ENCODE measurements at places on chromosomes 11 and 22.

DNA sequence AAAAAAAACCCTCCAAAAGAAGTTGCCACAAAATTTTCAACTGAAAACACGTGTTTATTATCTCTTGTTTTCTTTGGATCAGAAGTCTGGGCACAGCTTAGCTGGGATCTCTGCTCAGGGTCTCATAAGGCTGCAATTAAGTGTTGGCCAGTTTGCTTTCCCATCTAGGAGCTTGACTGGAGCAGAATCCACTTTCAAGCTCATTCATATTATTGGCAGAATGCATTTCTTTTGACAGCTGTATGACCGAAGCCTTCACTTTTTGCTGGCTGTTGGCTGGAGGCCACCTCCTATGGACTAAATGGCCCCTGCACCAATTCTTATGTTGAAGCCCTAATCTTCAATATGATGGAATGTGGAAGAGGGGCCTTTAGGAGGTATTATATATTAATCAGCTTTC lies 139.6 kb downstream of the DDX10 start:
- DNase-seq, result no peak

- no peak for DNase-seq
Observed at GRCh38 chr11:96340555-96340885, 2.5 kb downstream of the MAML2 start.

DNA sequence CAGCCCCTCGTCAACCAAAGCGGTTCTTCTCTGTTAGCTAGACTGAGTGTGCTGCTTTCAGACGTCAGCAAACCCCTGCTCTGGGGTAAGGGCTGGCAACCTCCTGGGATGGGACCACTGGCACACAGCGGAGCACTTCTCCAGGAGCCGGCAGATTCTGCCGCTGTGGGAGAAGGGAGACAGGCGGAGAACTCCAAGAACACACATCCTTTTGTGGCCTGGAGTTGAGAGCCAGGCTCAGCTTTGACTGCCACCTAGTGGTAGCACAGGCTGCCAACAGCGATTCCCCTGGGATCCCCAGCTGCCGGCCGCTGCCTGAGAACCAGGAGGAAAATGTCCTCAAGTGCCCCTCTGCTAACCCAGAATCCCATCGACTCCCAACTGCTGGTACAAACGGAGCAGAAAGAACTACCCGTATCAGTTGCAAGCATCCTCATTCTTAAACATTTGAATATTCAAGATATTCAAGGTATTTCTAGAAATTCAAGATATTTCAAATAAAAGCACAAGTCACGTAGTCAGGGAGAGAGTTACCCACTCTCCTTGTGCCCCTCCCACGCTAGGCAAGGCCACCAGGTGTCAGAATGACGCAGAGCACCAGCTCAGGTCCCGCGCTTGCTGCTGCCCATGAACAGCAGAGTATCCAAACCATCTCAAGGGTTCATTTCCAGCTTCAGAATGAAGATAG lies 4.9 kb downstream of the LTO1 start:
- peak; percentile 44 for DNase-seq

DNA sequence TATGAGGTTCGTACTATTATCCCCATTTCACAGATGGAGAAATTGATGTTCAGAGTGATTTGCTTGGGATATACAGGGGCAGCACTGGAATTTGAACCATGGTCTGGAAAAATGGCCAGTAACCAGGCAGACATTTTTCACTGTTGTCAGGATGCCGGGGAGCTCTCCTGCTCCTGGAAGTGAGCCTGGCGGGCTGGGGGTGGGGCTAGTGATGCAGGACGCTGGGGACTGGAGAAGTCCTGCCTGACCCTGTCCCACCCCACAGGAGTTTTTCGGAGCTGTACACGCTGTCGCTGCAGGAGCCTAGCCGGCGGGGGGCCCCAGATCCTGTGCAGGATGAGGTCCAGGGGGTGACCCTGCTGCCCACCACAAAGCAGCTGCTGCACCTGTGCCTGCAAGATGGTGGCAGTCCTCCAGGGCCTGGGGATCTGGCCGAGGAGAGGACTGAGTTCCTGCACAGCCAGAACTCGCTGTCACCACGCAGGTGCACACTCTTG lies 11.1 kb downstream of the SIPA1 start:
- DNase-seq, result no peak

GRCh38 chr22:27267145-27267544 lies 534.4 kb downstream of the MN1 start:
- no peak for DNase-seq

- no peak for DNase-seq
Observed at GRCh38 chr11:85774256-85775101, 36.5 kb downstream of the SYTL2 start.

DNA sequence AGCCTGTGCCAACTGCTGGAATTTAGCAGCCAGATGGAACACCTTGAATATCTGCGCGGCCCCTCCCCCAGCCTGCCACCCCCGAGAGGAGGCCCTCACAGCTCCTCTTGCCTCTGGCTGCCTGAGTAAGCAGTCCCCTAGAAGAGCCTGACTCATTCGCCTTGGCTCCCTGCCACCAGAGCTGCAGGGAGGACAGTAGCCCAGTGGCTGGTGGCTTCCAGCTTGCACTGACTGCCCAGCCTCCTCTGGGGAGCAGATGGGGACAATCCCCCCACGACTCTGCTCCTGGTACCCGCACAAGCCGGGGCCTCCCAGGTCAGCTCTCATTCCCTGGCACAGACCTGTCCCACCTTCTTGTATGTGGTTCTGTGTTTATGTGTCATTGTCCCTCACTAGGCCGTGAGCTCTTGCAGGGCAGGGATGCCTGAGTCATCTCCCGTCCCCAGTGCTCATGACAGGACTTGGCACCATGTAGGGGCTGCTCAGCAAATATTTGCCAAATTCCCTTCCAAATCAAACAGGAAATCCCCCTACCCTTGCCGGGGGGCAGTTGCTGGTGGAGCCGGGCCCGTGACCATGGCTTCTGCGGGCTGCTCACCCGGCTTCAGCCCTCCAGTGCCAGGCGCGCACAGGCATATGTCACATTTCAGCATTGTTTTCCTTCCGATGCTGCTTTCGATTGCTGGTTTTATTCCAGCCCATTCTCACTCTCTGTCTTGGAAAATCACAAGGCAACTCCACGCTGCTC lies 43.6 kb downstream of the CACNG2 start:
- DNase-seq, result no peak

DNA sequence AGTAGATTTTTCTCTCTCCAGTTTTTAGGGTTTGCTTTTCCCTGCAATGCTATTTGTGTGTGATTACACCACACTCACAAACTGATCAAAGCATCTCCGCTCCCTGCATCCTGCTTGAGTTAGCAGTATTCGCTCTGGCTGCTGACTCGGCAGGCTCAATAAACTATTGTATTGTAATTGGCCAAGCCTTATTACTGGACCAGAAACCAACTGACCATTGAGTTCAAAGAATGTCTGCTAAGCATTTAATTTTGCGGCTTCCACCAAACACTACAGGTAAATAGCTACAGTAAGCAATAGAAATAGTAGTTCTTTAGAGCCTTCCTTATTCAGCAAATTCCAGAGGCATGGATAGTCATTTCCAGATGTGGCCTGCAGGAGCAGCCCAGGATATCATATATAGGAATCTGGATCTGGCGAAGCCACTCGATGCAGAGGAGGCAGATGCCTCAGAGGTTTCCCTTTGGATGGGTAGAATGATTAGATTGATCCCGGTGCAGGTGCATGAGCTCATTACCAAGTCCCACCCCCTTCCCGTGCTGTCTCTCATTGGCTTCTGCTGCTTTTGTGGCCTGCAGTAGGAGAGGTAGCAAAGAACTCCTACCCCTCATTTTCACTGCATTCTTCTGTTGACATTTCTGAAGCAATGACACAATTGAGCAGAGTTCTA lies 77.3 kb downstream of the COMMD9 start:
- no peak for DNase-seq

DNA sequence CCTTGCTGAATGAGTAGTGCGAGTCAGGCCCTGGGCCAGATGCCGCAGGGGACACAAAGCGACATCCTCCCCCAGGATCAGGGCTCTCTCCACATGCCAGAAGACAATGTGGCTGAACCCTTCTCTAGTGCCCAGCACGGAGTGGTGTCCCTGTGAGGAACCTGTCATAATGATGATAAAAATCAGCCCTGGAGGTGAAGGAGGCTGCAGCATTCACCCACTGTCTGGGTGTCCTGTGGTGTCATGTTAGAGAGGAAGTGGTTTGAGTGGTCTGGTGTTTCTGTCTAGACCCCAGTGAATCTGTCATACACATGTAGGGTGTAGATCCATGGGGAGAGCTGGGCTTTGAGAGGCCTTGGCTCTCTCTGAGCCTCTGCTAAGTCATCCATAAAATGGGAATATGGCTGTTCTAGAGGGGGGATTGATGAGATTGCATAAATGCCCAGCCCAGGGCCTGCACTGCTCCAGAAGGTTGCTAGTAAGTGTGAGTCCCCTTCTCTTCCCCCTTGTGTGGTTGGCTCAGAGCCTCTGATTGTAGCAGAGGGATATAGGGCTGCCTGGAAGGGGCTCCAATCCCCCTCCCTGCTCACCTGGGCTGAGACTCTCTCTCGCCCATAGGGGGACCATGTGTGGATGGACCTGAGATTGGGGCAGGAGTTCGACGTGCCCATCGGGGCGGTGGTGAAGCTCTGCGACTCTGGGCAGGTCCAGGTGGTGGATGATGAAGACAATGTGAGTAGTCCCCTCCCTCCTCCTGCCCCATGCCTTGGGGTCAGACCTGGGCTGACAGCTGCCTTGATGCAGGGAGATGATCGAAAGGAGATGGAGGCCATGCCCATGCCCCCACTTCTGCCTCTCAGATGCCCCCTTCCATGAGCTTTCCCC lies 14.3 kb downstream of the MYO7A start:
- peak; percentile 14 for DNase-seq

DNA sequence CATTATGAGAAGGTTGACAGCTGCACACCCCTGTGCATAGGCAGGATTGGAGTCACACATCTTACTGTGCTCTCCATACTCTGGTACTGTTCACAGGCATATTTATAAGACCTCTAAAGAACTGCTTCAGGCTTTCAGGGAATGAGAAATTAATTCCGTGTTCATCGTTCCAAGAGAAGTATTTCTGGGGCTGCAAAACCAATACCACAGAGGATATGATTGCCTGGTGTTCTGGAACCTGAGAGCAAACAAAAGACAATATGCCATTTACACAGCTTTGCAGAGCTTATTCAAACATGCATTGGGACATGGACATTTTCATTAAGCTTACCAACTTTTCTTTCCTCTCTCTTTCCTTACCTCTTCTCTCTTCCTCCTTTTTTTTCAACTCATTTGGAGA lies 388.7 kb downstream of the NTM start:
- no peak for DNase-seq

DNA sequence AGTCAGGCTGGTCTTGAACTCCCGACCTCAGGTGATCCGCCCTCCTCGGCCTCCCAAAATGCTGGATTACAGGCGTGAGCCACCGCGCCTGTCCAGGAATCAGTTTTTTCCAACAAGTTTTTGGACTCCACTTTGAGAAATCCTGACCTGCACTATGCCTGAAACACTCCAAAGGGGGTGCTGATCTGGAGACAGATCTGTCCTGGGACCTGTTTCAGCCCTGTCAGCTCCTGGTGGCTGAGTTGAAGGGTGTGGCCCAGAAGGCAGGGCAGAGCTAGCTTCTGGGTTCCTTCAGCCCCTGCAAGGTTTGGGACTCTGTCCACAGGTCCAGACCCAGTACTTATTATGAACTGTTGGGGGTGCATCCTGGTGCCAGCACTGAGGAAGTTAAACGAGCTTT lies 1.2 kb downstream of the DNAJC4 start:
- DNase-seq, result no peak

- no peak for DNase-seq
Observed at GRCh38 chr22:19644314-19645223, 69.7 kb upstream of the SEPTIN5 start.

- DNase-seq, result no peak
Observed at GRCh38 chr11:120229451-120230424, 10.2 kb upstream of the POU2F3 start.

GRCh38 chr11:2869561-2870427 lies 15.8 kb downstream of the CDKN1C start:
- no peak for DNase-seq

GRCh38 chr11:119025978-119026766 lies 4.5 kb downstream of the SLC37A4 start:
- DNase-seq, result no peak

DNA sequence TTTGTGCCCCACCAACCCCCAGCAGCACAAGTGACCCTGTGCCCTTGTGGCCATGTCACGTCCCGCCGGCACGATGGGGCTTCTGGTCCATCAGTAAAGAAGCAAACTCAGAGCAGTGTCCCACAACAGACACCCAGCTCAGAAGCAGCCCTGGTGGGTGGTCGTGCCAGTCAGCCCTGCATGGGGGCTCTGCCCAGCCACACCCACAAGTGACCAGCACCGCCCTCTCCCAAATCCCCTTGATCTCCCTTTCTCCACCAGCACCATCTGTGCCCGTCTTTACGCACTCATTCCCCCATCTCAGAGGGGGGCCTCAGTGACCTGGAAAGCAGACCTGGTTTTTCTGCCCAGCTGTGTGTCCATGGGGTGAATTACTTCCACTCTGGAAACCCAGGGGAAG lies 149.1 kb downstream of the DSCAML1 start:
- DNase-seq, result no peak

- DNase-seq, result peak; percentile 17
Observed at GRCh38 chr11:970319-970871, 44.7 kb downstream of the AP2A2 start.

- no peak for DNase-seq
Observed at GRCh38 chr11:71525938-71526495, 1.1 kb upstream of the KRTAP5-7 start.

DNA sequence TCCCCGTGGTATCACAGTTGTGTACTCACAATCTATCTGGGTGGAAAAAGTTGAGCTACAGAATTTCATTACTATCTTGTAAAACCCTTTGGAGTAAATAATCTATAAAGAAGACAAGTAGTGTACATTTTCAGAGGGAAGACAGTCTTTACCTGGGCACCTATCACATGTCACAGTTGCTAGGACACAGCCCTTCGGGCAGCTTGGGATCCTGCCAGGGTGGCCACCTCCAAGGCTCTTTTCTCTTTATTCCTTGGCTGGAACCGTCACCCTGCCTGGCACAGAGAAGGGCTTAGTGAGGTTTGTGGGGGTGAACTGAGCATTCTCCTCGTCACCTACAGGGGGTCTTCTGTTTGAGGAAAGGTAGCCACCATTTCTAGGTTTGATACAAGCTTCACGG lies 23.6 kb downstream of the LRRC74B start:
- no peak for DNase-seq

All from T-cell (primary cell).